ENCODE measurements at places on chromosomes 1 and 21. TPM values are rescaled to one million over a fixed set of nuclear protein-coding genes. Genes with fewer than 3 reads are reported as not detected.

KPRP gene
- not detected for polyA plus RNA-seq

SLC22A15 gene
- polyA plus RNA-seq: 6.4 TPM

- DNase-seq: no peak
Measured at GRCh38 chr1:115184951-115185331, 95.6 kb upstream of the TSPAN2 start.

GRCh38 chr1:199411506-199411905 lies 616.0 kb upstream of the NR5A2 start:
- DNase-seq: no peak

DNA sequence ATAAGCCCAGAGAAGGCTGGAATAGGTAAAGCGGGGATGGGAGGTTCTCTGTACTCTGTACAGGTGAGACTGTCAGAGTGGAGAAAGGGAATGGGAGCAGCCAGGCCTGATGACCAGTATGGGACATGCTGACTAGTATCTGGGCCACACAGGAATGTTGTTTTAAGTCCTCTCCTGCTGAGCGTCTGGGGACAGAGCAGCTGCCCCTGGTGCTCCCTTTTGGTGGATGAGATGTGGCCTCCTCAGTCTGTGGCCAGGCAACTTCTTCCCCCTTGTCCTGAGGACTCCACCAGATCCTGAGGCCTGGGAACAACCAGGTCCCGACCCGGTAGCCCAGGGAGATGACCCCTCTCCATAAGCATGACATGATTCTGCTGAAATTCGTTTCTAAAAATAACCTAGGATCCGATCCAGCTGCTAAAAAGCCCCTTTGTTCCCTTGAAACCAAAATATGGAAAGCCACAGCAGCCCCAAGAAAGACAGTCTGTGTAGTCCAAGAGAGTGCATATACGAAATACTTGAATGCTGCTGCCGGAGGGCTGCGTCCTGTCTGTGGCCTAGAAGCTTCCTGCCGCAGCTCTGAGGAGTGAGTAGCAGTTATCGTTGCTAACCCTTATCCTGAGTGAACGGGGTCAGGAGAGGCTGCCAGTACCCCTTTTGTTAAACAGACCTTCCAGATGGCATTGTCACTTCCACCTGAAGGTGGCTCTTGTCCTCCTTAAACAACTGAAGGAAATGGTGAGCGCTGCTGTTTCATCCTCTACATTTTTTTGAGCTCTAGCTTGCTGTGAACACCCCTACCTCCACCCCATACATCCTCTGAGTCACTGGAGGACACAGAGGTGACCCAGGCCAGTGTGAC lies 47.1 kb downstream of the ATP2B4 start:
- peak; percentile 83 for DNase-seq

Data from BJ (cell line).